Renal cortex interstitium (tissue), 15 donors: ENCODE measurements at places on chromosomes 1 and 21. TPM values are rescaled to one million over a fixed set of nuclear protein-coding genes. Genes with fewer than 3 reads are reported as not detected.

DNA sequence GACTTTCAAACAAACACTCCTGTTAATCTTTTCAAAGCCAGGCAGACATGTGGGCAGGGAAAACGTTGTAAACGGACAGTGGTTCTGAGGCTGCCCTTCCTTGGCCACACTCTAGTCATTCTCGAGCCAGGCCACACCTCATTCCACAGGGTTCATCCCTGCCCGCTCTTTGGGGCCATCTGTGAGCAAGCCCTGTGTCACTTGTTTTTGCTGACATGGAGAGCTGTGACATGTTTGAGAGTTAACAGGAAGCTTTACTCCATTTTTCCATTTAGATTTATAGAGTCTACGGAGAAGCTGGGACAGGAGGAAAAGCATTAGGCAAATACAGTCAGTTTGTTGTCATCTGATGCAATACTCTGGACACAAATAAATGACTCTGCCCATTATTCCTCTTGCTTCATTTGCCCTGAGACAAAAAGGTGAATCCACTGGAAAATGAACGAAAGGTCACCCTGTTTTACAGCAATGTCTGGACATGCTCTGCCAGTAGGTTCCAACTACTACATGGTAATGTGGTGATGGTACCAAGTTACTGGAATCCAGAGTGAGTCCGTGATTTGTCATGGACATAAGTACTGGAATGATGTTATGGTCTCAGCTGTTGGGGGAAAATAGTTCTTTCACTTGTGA, 126.9 kb downstream of the CLIC6 start:
- no peak for DNase-seq

GRCh38 chr1:57440096-57440495, 16.2 kb upstream of the DAB1 start:
- no peak for DNase-seq

GRCh38 chr1:58785442-58786058, 1.7 kb upstream of the JUN start:
- DNase-seq: no peak

GRCh38 chr1:54254055-54254454, 54.1 kb downstream of the MRPL37 start:
- no peak for DNase-seq

GRCh38 chr1:12302798-12303447, 73.1 kb downstream of the VPS13D start:
- DNase-seq: no peak

GRCh38 chr1:44847845-44848244, 4.8 kb upstream of the PTCH2 start:
- DNase-seq: no peak

GRCh38 chr1:238628110-238628509, 737.4 kb upstream of the ZP4 start:
- DNase-seq: no peak

DNA sequence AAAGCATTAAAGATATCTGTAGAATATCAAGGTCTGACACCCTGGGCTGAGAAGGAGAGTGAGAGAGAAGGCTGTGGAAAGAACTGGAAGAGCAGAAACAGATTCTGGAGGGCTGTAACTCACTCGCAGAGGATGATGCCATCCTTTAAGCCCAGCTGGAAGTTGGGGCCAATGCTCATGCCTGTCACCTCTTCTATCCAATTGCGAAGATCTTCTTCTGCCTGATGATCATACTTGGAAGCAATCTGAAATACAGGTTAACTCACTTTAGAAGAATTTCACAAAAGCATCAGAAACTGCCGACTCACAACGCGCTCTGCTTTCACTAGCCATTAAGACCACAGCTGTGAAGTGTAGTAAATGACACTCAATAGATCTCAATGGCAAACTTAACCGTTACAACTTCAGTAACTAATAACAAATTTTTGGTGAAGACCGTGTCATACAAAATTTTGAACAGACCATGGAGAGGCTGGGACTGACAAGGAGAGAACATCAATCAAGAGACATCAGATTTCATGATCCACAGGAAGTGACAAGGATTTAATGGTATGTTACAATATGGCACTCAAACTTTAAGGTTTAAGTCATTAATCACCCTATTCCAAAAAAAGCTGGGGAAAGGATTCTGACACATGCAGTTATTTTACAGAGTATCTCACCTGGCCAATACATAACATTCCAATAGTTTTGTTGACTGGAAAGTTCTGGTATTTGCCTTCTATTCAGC, 23.5 kb downstream of the CNN3 start:
- DNase-seq: no peak

DNA sequence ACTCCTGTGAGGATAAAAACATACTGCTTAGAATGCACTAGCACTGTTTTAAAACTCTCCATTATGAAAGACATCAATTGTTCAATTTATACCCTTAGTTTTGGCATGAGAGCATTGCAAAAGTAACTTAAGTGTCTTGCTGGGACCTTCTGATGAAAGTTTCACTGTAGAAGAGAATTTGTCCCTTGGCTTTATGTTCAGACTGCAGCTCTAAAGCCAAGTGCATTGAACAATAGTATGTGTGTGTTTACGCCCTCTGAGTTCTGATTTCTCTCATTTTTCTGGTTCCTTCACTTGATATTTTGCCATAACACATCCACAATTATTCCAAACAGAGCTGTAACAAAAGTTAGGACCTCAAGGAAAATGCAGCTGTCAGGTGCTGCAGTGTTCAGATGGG, 474.6 kb downstream of the DISC1 start:
- DNase-seq: no peak

GRCh38 chr1:110495926-110496600, 22.9 kb downstream of the KCNA10 start:
- peak; percentile 58 for DNase-seq

DNA sequence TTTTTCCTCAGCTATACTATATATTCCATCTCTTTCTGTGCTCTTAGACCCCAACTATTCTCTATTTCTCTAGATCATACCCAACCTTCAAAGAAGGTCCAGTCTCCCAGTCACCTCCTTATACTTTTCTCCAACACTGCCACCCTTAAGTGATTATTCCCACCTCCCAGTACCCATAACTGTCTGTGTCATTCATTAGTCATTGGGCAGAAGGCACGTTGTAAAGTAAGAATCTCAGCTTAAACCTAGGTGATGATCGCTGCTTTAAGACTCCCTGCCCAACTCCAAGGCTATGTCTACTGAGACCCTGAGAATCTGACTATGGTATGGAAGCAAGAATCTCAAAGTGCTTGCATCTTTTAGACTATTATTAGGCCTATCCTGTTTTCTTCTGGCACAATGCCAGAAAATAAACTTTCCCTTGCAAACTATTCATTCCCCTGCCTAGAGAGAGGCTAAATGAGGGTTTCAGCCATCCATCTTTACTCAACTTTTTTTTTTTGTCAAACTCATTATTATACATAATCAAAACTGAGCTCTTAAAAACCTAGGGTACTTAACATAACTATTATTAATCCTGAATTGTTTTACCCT, 174.3 kb upstream of the DPT start:
- no peak for DNase-seq

GRCh38 chr1:242225767-242226573, 227.1 kb upstream of the MAP1LC3C start:
- DNase-seq: no peak

- DNase-seq: no peak
Observed at GRCh38 chr1:21756393-21757089, 26.4 kb downstream of the USP48 start.

GRCh38 chr21:46549650-46550049, 55.2 kb downstream of the S100B start:
- DNase-seq: no peak

- no peak for DNase-seq
Observed at GRCh38 chr1:155277902-155278688, 832 bp downstream of the HCN3 start.

GRCh38 chr1:80427881-80428280, 1372.9 kb upstream of the ADGRL2 start:
- DNase-seq: no peak

GRCh38 chr1:208231881-208232661, 12.1 kb downstream of the PLXNA2 start:
- DNase-seq: no peak

DNA sequence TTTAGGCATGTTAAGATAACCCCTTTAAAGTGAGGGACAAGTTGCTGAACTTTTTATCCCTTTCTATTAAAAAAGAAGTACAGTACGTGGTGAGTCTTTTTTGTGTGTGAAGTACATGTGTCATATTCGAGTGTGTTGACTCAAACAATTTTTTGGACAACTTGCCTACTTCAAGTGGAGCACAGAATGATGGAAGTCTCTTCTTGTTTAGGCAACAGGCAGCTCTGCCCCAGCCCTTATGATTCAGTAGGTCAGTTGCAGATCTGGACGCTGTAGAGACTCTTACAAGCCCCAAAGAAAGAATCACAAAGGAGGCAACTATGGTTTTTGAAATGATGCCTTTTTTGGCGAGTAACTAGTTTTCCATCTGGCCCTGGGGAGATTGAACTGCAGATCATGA, 14.4 kb upstream of the ZFP69B start:
- no peak for DNase-seq

DNA sequence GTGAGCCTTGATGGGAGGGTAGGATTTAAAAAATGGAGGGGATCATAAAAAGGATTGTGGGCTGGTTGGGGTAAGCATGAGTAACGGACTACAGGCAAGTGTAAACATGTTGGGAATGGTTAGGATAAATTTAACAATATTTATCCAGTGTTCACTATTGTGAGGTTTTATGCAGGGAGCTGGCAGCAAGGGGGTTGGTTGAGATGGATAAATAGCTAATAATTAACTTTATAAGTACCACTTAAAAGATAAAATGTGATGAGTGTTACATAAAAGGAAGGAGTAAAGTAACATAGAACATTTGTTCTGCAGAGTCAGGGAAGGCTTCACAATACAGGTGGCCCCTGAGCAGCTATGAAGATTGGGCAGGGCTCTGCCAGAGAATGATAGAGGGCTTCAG, 109.0 kb downstream of the NGF start:
- DNase-seq: no peak

GRCh38 chr21:44578371-44579055, 1.9 kb downstream of the KRTAP10-5 start:
- DNase-seq: no peak

GRCh38 chr1:201933840-201934430, 12.4 kb downstream of the LMOD1 start:
- DNase-seq: no peak

GBP1 gene
- polyA plus RNA-seq: 7.7 TPM

HNRNPCL2 gene
- not detected for polyA plus RNA-seq

GIPC2 gene
- polyA plus RNA-seq: 15.8 TPM

CELA3B gene
- 0.29 TPM for polyA plus RNA-seq

SLC16A4 gene
- polyA plus RNA-seq: 113 TPM

PDPN gene
- 22.7 TPM for polyA plus RNA-seq

ALPL gene
- polyA plus RNA-seq: 41.4 TPM

SH2D2A gene
- polyA plus RNA-seq: 1.5 TPM

AQP10 gene
- polyA plus RNA-seq: 0.09 TPM

SPRR4 gene
- polyA plus RNA-seq: not detected

PDZK1IP1 gene
- polyA plus RNA-seq: 62.1 TPM

PRRX1 gene
- polyA plus RNA-seq: 4.2 TPM

LRRC39 gene
- polyA plus RNA-seq: 3.3 TPM
